ENCODE measurements at places on chromosomes 2 and 18.

- no peak for DNase-seq
Observed at GRCh38 chr18:77894060-77894459, 644.4 kb downstream of the GALR1 start.

GRCh38 chr2:86305195-86305914 is 32.1 kb downstream of the REEP1 start:
- DNase-seq = no peak

- DNase-seq = no peak
Observed at GRCh38 chr18:36993068-36993467, 164.1 kb downstream of the KIAA1328 start.

DNA sequence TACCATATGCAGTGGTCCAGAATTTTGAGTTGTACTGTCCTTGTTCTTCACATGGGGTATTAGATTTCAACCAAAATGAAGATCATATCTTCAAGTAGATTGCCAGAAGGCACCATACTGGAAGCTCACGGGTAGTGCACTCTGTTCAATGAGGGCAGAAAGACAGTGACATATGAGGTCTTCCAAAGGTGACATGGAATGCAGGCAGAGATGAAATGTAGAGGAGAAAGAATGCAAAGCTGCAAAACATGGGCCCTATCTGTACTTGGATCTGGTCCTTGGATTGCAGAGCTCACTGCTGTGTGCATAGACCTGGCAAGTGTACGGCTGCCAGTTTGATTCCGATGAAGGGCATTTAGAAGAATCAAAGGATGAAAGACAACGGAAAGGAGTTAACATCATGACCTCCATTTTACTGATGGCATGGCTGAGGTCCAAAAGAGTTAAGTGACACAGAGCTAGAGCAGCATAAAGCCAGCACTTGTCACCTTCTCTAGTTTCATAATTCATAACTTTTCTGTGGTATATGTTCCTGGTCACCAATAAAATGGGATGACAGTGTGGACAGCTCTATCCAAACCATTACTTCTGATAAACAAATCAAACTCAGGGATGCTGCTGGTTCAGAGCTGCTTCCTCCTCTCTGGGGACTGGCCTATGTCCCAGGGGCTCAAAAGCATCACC is 64.7 kb downstream of the BCL2 start:
- DNase-seq = no peak

GRCh38 chr2:603427-603826 is 73.8 kb downstream of the TMEM18 start:
- DNase-seq = no peak

- no peak for DNase-seq
Observed at GRCh38 chr2:177460973-177461585, 68.5 kb downstream of the AGPS start.

DNA sequence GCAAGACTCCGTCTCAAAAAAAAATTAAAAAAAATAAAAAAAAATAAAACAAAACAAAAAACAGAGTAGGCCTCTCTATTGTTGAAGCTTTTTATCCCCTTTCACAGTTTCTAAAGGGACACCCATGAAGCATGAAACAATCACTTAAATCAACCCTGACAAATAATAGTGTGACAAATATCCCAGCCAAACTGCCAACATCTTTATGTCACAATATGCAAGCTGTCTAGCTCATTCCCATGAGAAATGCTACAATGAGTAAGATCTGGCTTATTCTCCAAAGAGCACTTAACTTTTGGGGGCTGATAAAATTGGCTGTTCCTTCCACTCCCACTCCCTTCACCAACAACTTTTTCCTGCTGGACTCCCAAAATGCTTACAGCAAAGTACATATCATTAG is 21.7 kb upstream of the ABCA12 start:
- DNase-seq = no peak

- no peak for DNase-seq
Observed at GRCh38 chr2:234512884-234513669, 16.2 kb upstream of the ARL4C start.

DNA sequence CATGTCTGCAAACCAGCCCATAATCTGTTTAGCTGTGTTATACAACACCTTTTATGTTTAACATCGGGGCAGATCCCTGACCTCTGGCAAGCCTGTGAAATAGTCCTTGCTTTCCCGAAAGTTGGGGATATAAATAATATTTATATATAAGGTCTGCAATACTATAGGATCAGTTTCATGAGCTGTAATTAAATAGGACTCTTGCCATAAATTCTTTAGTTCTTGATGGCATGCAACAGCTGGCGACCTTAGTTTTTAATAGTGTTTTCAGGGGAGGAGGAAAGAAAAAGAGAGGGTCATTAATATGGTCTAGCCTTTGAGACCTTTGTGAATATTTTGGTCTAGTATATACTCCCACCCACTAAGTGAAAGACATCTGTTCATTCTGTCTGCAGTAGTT is 166.5 kb downstream of the MTX2 start:
- DNase-seq = no peak

DNA sequence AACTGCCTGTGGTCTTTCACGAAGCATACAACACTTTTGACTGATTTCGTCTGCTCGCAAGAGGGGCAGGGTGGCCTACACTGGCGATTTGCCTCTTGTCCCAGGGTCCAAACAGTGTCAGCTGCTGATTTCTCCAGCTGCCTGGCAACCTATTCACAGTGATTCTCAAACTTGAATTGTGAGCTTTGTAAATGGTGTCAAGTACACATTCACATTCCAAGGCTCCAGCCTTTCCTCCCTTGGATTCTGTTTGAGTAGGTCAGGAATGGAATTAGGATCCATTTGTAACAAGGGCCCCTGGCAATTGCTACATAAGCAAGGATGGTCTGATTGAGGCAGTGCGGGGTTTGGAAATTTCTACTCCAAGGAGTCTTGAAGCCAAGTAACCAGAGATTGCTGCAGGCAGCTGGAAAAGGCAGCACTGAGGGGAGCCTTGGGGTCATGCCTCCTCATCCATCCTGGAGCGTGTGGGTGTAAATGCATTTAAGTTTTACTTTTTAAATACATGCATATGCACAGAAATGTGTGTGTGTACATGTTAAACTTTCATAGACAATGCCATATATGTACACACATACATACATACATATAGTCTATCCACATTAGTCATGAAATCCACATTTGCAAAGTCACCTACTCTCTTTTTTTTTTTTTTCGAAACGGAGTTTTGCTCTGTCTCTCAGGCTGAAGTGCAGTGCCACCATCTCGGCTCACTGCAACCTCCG is 86.8 kb upstream of the UXS1 start:
- DNase-seq = no peak

- no peak for DNase-seq
Observed at GRCh38 chr2:121254748-121255147, 30.3 kb downstream of the TFCP2L1 start.

DNA sequence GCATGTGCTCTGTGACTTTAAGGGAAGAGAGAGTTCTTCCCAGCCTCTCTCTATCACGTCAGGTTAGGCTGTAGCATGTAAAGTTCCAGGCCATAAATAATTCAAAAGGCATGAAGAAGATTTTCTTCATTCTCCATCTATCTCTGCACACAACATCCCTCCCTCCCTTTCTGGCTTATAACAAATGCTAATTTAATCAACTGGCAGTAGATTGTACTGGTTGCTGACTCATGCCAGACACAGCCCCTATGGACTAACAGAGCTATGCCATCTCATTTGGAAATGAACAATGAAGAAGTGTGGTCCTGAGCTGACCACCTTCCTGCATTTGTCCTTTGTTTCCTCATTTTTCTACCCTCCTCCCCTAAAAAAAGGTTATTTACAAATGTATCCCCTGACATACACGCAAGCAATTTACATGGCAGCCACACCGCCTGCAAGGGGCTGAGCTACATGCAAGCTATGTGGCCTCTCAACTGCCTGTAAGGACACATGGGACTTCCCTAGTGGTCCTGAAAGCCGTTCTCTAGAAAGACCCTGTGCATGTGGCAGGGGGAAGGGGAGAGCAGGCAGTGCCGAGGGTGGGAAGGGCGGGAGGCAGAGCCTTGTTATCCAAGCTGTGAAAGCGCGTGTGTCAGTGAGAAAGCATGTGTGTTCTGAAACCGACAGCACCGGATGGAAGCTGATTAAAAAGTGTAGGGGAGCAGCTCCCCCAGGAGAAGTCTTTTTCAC is 90.9 kb upstream of the KLF7 start:
- DNase-seq = no peak

DNA sequence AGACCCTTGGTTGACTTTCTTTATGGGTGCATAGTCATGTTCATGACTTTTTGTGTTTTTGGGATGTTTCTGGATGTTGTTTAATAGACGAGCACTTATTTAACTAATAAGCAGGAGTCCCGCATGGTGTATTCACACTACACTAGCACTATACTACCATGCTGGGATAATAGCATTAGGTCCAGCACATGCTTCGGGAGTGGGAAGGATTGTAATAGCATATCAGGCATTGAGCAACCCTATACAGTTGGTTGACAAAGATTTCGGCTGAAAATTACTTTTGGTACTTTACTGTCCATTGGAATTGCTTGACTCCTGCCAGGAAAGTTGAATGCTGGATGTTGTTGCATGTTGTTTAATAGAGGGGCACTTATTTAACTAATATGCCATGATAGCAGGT is 2.8 kb downstream of the SH3RF3 start:
- DNase-seq = no peak

DNA sequence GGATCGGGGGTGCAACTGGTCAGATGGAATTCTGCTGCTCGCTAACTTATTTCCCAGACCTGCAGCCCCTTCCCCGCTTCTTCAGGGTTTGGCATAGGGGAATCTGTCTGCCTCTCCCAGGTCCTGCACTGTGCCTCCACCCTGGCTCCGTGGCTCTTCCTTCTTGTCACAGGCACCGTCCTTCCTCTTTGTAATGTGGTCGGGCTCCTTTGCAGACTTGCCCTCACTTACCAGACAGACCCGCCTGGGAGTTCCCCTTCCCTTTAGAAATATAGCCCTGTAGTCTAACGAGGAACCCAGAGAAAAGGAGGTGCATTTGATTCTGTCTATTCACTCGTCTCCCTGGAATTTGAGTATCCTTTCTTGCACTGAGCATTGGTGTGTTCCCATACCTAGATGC is 63.9 kb upstream of the PAX8 start:
- no peak for DNase-seq

GRCh38 chr2:65576861-65577601 is 144.6 kb upstream of the SPRED2 start:
- DNase-seq = no peak

DNA sequence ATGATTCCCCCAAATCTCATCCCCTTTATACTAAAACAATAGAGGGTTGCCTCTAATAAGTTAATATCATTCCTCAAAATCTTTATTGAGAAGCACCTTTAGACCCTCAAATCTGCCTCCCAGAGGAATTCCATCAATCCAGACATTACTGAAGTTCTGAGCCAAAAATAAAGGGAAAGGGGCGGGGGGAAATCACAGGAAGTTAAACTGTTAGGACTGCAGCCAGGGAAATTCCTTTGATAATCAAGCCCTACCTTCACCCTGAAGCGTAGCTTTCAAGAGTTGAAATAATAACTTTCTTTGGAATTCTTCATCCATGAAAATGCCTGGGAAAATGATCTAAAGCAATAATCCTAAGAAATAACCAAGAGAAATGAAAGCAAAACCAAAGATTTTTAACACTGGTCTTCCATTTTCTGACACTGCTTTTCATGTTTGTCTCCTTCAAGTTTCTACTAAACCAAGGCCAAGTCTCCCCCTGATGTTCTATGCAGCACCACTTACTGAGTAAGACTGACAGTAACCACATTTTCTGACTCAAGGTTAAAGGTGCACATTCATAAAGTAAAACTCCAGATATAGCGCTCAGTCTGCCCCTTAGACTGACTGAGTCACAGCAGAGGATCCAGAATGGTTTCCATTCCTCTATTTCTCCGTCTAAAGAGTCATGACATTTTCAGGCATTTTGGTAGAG is 78.2 kb downstream of the TCF4 start:
- DNase-seq = no peak

GRCh38 chr2:75558786-75559679 is 1.7 kb downstream of the EVA1A start:
- DNase-seq = no peak

DNA sequence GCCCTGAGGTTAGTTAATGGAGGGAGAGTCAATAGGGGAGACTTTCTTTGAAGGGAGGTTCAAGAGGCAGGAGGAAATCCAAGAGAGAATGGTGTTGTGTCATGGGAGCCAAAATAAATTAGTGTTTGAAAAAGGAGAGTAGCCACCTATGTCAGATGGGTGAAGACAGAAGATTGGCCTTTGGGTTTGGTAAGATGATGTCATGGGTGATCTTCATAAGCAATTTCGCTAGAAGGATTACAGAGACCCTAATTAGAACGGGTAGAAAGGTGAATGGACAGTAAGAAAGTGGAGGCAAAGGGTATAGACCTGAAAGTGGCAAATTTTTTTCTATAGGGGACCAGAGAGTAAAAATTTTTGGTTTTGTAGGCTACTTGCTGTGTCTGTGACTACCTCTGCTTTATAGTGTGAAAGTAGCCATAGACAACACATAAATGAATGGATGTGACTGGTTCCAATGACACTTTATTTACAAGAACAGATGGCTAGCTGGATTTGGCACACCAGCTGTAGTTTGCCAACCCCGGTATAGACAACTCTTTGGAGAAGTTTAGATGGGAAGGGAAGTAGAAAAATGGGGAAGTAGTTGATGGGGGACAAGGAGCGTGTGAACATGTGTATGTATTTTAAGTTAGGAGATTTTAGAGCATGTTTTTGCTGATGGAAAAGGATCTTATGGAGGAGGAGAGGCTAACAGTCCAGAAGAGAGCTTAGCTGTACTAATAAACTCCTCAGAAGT is 9.3 kb downstream of the STAMBP start:
- no peak for DNase-seq

GRCh38 chr18:10308154-10308553 is 146.3 kb upstream of the APCDD1 start:
- no peak for DNase-seq

Data from activated T-cell treated with anti-CD3 and anti-CD28 coated beads for 4 hours (primary cell).